ENCODE measurements at places on chromosomes 7 and 10.
A peak's percentile ranks its signal among the peaks of the same experiment; 100 is the strongest.

DNA sequence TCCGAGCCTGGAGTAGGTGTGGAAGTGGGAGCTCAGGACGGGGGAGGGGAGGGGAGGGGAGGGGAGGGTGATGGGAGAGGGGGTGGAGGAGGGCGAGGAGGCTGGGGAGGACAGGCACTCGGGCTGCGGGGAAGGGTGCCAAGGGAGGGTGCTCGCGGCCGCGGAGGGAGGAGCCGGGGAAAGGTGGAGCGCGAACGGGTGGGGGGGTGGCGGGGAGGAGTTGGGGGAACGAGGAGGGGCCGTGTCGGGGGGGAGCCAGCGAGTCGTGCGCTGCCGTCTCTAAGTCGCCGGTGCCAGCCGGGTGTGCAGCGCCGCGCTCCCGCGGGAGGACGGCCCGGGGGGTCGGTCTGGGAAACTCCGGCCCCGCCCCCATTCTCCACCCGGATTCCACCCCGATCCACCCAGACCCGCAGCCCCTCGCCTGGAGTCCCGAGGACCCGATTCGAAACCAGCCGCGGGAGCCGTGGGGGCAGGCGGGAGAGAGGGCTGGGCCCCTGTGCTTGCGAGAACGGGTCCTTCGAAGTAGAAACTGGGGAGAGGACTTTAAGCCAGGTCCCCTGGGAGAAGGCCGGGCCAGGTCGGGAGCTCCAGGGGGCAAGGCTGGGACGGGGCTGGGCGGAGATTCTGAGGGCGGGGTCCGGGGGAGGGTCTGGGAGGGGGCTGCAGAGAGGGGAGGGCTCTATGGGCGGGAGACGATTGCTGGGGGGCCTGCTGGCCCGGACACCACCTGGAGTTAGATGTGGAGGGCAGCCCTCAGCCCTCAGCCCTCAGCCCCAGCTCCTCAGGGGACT is at the start of gene ZNF467:
Gene ZNF467, minus strand, starts transcription at position 143 of the 791 bp plus-strand sequence. CDS start 2,556 bp downstream, outside the sequence.
- DNase-seq, result peak; percentile 66

DNA sequence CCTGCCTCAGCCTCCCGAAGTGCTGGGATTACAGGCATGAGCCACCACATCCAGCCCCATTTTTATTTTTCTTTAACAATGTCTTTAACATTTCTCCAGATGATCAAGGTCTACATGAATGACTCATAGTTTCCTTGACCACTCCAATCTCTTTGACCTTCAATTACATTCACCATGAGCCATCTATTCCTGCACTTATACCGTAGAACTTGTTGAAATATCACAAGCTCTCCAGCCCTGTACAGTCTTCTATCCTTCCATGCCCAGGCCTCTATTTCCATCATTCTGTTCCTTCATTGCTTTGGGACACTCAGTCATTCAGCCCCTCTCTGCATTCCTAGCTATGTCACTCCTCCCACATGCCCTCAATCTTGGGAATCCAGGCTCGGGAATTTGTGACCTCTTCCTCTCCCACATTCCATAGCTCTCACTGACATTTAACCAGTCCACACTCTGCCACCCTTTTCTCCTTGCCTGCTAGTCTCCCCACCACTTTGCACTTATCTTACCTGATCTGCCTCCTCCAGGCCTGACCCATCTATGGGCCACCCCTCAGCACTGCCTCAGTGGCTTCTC is 151.8 kb upstream of the STK17A start:
- no peak for DNase-seq

- DNase-seq, result no peak
Observed at GRCh38 chr10:114142018-114142417, 32.0 kb downstream of the CCDC186 start.

- DNase-seq, result no peak
Observed at GRCh38 chr7:22651534-22652243, 75.3 kb upstream of the IL6 start.

- DNase-seq, result no peak
Observed at GRCh38 chr10:130453036-130453720, 317.0 kb downstream of the GLRX3 start.

DNA sequence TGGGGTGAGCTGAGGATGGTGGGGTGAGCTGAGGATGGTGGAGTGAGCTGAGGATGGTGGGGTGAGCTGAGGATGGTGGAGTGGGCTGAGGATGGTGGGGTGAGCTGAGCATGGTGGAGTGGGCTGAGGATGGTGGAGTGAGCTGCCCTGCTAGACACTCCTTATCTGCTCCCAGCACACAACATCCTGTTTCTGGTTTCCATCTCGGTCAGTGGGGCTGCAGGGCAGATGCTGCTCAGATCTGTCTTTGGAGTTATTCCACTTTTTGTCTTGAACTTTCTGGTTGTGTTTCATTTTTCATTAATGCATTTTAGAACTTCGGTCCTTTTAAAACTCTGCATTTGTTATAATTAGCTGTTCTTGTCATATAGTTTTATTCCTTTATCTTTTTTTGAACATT is 67.9 kb upstream of the ANTXRL start:
- DNase-seq, result no peak

DNA sequence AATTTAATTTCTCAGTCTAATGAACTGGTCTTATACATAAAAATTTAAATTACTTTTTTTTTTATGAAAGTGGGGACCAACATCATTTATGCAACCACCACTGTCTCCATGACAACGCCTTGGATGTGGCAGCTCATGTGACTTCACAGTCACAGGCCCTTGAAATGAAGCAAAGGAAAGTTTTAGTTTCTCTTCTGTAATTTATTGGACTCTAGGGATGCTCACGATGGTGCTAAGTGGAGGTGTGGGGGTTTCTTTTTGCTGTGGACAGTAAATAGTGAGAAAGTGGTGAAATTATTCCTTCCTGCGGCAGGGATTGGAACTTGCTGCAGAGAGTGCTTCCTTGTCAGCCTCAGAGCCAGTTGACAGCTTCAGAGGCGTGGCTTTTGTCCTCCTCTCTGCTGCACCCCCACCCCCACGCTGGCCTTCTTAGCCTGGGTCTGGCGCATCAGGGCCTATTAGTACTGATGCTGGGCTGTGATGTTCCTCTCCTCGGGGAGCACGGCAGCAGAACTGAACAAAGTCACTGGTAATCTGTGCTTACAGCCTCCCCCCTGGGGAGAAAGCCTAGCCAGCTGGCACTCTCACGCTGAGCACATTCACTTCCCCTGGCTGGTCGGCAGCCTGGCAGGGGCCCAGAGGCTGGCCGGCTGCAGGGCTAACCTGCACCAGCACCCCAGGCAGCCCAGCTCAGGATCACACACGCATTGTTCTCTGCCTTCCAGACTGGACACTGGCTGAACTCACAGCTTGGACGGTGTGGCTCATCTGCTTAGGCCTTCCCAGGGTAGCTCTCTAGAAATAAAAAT is 517.5 kb upstream of the GALNT17 start:
- no peak for DNase-seq

DNA sequence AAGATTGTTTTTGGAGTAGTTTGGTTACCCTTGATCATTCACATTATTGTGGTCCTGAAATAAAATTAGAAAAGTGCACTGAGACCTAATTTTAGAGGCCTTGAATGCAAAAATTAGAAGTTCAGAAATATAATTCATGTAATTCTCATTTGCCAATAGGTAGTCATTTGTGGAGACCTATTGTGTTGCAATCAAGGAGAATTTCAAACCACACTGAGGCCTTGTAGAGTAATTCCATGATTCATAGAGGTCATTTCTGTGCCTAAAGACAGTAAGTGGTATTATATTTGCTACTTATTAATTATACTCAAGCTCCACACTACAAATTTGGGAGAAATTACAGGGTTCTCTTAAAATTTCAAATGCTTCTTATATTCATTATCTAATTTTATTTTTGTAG is 946.8 kb upstream of the POT1 start:
- DNase-seq, result no peak

GRCh38 chr10:8035641-8036470 is 18.6 kb upstream of the GATA3 start:
- DNase-seq, result no peak

- DNase-seq, result no peak
Observed at GRCh38 chr10:61406242-61406641, 46.9 kb downstream of the TMEM26 start.

- no peak for DNase-seq
Observed at GRCh38 chr7:51316666-51317581, at the start of gene COBL. COBL (minus strand) TSS chr7:51316809; CDS start chr7:51316633, 176 bp downstream.

DNA sequence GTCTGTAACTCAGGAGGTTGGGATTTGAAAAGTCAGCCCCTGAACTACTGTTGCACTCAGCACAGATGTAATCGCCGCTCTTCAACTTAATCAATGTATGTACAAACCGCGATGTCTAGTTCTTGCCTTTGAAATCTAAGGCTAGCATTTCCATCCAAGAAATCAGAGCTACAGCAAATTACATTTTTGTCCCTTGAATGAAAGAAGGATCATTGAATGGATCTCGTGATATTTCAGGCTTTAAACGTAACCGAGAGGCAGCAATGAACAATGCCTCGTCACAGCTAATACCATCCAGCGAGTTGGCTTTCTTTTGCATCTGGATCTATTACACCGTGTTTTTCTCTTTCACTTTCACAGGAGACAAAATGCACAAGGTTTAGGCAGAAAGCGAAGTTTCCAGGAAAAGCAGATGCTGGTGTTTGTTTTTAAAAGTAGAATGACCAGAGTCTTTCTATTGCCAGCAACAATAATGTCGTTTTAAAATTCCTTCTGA is 5.5 kb downstream of the SKIDA1 start:
- no peak for DNase-seq

- DNase-seq, result no peak
Observed at GRCh38 chr10:22003964-22004281, 393 bp upstream of the DNAJC1 start.

DNA sequence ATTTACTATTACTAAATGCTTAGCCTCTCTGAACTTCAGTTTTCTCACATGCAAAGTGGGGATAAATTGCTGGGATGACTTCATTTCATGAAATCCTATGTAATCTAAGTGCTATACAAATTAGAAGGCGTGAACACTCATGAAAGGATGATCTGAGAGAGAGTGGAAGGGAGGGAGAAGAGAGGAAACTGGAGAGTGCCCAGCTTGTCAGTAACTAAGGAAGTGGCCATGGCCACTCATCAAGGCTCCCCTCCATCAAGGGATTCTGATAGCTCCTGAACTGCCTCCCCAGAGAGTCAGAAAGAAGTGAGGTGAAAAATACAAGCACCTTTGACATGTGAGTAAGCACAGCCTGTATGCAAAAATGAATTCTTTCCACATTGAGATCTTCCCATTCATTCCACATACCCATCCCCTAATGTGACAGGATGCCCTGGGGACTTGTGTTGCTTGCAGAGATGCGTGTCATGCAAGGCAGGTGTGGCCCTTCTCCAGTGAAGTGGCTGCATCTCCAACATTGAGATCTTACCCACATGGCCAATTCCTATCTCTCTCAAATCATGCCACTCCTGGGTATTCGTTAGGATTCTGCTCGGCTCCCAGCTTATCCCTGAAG is 76.5 kb upstream of the ITPRID1 start:
- DNase-seq, result no peak

DNA sequence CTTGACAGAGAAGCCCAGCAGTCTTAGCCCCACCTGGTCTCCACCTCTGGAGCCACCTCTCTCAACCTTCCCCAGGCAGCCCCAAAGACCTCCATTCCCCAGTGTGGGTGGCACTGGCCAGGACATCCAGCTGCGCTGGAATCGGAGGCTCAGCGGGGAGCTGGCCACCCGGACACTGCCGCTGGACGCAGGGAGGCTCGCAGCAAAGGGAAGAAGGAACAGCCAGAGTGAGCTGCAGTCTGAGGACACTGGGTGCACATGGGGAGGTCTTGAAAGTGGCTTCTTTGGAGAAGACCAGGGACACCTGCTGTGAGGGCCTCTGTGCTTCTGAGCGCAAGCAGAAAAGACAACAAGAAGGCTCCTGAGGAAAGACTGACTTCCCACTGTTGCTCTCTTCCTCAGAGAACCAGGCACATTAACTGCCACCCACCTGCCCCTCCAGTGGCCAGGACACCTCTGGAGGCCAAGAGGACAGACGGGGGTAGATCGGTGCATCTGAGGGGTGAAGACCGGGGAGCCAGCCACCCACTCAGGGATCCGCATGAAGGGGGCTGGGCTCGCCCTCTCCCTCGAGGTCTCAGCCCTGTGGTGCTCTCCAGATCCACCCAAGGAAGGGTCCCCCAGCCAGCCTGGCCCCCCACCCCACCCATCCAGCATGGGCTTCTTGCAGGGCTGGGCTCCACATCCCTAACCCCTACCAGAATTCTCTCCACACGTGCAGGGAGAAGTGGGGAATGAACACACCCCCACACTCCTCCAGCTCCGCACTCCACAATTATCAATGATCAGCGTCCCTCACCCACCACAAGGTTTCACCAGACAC is 1.8 kb downstream of the CAMK2B start:
- DNase-seq, result no peak

DNA sequence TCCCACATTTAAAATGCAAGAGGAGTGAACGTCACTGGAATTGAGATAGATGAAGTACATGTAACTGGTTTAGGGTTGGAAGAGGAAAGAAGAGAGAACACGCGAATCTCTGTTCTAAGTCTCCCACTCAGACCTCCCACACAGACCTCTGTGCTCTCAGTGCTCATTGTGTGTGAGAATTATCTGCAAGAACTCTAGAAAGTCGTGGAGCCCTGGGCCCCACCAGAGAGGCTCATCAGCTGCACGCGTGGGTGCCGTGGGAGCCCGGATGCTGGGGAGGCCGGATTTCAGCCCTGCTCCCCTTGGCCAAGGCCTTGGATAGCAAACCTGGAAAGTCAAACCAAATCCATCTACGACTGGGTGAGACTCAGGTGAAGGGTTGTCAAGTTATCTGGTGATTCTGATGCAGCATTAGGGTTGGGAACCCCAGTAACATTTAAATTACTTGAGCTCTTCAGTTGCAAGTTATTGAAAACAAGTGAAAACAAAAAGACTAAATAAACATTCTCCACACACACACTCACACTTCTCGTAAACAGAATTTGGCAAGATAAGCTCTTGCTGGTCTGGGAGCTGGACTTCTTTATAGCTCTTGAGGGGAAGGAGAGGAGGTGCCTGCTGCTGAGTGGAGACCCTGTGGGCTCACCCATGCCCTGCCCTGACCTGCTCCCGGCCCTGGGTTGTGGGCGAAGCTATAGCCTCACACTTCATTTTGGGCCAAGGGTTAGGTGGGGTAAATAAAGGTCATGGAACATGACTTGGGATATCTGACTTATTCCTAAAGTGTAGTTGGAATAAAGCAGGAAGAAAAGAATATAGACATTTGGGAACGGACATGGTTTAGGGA is 250.3 kb downstream of the ADARB2 start:
- DNase-seq, result no peak

GRCh38 chr7:70665997-70666396 is 465.9 kb upstream of the GALNT17 start:
- no peak for DNase-seq

- no peak for DNase-seq
Observed at GRCh38 chr7:54629771-54630170, 87.6 kb downstream of the VSTM2A start.

DNA sequence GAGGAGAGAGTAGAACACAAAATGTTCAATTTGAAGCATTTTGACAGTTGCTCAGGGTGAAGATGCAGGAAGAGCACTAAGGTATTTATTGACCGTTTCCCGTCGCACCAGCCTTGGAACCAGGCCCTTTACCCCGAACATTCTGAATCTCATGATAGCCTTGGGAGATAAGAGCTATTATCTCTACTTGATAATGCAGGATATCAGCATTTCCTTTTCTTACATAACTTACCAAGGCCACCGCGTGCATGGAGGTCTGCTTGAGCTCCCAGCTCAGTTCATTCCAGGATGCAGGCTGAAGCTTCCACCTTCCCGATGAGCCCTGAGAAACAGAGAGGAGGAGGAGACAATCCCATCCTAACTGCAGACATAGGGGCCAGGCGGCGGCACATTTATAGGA is 324.2 kb upstream of the COBL start:
- DNase-seq, result no peak

- no peak for DNase-seq
Observed at GRCh38 chr7:16609842-16610450, 35.6 kb downstream of the ANKMY2 start.

- DNase-seq, result no peak
Observed at GRCh38 chr10:6225263-6225814, 22.6 kb downstream of the PFKFB3 start.

Measured in stimulated activated naive CD4-positive, alpha-beta T cell (primary cell).